ENCODE measurements at places on chromosomes 2 and 18. TPM values are rescaled to one million over a fixed set of nuclear protein-coding genes. Genes with fewer than 3 reads are reported as not detected.

Gene AMER3
- not detected for total RNA-seq

Gene ANTXR1
- 0.86 TPM for total RNA-seq

Gene CFAP221
- total RNA-seq = 9.5 TPM

Gene GLI2
- 1.4 TPM for total RNA-seq

Gene TUBB8B
- total RNA-seq = 0.35 TPM

Gene PRSS56
- not detected for total RNA-seq

Gene NMUR1
- total RNA-seq = not detected

DNA sequence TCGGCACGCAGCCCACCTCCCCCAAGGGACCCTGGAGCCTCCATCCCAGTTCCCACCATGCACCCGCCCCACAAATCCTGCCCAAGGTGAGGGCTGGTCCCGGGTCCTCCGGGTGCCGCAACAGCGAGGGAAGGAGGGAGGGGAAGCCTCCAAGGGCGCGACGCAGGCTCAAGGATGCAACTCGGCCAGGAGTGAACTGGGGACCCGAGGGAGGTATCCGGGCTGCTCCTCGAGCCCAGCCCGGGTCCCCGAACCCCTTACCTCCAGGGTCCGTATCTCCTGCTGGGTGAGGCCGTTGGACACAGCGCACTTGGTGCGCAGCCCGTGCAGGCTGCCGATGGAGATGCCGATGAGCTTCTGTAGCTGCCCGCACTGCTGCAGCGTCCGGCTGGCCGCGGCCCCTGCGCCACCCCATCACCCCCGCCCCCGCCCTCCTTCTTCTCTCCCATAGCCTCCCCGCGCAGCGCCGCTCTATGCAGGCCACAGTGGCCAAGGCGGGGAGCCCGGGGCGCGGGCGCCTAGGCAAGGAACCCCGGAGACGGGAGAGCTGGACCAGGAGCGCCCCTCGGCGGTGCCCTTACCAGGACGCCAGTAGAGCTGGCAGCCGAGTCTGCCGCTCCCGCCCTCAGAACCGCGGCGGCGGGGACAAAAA, 124.1 kb downstream of the ANKRD30BL start:
- peak; percentile 14 for DNase-seq

GRCh38 chr2:240646900-240647502, 21.7 kb downstream of the GPR35 start:
- DNase-seq = no peak

- DNase-seq = no peak
These were observed 351.4 kb upstream of the CDH20 start for GRCh38 chr18:60981682-60982328.

DNA sequence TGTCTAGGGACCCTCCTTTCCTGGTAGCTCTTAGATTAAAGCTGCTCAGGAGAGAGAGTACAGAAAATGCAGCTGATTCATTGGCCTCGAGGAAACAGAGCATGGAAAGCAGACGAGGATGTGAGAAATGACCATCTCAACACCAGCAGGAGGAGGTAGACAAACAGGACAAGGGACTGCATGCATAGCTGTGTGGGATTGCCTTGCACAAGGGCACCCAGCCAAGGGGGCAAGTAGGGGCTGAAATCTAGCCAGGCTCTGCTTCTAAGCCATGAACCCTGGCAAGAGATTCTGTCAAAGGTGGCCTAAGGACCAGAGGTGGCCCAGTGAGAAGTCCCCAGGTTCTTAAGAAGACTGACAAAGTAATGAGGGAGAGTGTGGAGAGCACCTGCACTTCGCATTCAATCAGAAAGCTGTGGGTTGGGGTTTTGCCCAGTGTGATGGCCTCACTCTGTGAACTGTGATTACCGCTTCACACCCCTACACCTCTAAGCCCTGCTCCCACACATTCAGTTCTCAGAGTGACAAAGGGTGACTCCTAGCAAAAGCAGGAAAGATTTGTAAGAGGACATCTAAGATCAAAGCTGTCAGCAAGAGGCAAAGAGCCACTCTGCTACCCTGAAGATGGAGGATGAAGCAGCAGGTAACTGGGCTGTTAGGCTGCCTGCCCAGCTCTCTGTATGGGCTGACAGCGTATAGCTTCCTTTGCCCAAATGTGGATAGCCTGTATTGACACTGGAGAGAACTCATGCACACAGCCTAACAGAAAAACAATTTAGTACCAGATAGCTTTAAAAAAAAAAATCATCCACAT, 151.3 kb upstream of the PELI1 start:
- no peak for DNase-seq

DNA sequence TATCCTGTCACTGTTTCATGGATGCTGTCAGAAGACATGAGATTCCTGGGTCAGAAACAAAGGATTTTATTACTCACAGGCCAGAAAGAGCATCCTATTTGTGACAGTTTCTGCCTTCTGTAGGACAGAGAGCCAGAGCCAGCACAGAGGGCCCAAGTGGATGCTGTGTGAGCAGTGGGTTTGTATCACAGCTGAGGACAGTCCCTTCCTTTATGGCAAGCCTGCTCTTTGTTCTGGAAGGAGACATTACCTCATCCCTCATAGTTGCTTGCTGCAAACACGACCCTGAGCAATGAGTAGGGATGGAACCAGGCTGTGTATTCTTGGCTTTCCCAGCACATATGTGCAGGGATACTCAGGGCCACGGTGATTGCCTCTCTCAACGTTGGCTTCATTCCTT, 41.6 kb downstream of the ARHGEF4 start:
- DNase-seq = no peak

GRCh38 chr2:10977003-10977402, 65.3 kb downstream of the KCNF1 start:
- DNase-seq = no peak

- DNase-seq = peak; percentile 40
These were observed 947 bp downstream of the ITSN2 start for GRCh38 chr2:24359129-24360049.

DNA sequence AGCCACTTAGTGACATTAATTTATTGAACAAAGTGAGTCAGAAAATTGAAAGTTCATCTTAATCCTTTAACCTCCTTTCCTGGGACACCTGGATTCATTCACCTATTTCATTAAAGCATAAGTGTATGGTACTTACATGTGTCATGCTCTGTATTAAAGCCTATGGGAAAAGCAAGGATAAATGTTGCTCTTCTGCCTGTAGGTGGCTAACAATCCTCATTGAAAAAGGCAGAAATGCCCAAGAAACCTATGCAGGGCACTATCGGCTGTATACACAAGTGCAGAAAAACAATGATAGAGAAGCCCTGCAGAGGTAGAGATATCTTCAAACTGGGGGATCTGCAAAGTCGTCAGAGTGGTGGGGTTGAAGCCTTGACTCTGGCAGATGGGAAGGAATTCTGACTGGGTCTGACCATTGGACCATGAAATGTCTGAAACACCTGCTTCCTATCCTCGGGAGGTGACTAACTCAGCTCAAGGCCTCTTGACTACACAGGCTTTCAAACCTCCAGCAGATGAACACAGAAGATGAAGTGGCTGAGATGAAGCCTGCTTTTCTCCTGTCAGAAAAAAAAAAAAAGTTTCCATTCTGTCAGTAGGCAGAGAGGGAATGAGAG, 83.1 kb downstream of the DCC start:
- DNase-seq = no peak

DNA sequence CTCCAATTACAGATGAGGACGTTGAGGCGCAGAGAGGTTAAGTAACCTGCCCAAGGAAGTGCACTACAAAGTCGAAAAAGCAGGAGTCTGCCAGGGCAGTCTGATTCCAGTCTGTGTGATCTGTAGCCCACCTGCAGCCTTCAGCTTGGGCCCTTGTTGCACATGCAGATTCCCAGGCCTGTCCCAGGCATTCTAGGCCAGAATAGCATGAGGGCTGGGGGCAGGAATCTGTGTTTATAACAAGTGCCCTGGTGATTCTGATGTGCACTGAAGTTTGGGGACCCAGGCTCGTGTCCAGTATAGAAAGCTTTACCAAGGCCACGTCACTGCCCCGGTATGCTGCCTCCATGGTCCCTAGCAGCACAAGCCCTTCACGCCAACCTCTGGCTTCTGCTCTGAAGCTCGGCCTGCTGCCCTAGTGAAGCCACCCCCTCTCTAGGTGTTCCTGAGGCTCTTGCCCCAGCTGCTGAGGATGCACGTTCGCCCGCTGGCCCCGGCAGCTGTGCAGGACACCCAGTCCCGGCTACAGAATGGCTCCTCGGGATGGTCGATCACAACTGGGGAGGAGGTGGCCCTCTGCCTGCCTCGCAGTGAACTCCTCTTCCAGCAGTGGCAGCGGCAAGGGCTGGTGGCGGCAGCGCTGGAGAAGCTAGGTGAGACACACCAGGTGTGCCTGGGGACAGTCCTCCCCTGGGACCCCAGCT, 4.6 kb downstream of the CHRNG start:
- DNase-seq = no peak

- DNase-seq = peak; percentile 16
These were observed 114.4 kb upstream of the CHRNA1 start for GRCh38 chr2:174878537-174879147.

DNA sequence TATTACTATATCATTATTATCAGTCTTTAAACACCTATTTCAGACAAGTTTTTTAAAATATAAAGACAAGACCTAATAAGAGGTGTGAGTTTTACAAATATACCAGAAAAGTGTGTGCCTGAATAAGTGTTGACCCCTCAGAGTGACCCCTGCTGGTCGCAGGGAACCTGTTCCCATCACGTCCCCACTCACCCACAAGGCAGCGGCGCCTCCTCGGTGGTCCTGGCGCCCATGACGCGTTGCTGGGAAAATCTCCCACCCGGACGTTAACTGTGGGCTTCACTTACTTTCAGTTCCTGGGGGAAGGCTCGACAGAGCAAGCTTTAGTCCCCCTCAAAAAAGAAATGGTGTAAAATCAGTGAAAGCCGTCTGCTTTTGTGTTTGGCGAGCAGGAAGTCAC, 93.5 kb downstream of the TMEM18 start:
- DNase-seq = no peak

- DNase-seq = no peak
These were observed 104.6 kb downstream of the TPGS2 start for GRCh38 chr18:36724169-36724568.

GRCh38 chr2:137969418-137969765, 5.1 kb downstream of the HNMT start:
- DNase-seq = peak; percentile 38

DNA sequence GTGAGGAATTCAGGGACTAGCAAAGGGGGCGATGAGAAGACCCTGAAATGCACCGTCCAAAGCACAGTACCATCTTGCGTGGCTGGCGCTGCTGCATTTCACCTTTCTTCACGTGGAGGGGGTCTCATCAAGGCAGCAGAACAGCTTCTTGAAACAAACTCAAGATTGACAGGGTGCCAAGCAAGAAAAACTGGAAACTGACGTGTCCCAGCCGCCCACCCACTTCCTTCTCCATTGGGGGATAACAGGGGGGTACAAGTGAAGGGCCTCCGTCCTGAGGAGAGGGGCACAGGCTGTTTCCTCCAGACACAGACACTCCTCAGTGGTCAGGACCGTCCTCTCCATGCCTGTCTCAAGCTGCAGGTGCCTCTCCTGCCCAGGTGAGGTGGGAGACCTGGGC, 32.5 kb downstream of the HDAC4 start:
- no peak for DNase-seq

Data from Calu3 (cell line).